ENCODE measurements at places on chromosomes 16 and 17.

DNA sequence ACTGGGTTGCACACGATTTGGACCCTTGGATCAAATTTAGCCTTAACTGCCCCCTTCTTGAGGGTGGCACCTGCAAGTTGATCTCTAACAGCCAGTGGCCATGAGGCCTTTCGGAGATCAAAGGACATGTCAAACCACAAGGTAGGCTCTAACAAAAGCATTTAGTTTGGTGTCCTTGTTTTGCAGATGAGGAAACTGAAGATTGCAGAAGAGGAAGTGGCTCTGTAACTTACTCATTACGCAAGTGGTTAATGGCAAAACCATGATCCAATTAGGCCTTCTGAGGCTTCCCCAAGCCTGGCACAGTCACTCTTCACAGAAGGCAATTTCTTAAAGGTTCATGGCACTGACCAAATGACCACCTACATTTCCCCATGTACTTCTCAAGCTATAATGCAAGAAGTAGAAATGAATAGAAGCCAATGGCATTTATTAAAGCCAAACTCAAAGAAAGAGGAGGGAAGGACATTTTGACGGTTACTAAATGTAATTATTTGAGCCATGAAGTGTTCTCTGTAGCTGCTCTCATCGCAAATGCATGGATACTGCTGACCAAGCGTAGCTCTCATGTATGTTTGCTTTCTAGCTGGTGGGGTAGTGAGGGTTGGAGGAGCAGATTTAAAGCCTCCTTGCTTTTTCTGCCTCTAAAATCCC, 32.8 kb upstream of the ABCC12 start:
- H3K27ac ChIP-seq = no peak overlapping the region
- no peaks in the 10 kb centered on the region for H3K27me3 ChIP-seq
- no peak for DNase-seq
- H3K4me3 ChIP-seq = no peak overlapping the region
- H3K4me1 ChIP-seq = peaks cover 6% of the 10 kb centered on the region

DNA sequence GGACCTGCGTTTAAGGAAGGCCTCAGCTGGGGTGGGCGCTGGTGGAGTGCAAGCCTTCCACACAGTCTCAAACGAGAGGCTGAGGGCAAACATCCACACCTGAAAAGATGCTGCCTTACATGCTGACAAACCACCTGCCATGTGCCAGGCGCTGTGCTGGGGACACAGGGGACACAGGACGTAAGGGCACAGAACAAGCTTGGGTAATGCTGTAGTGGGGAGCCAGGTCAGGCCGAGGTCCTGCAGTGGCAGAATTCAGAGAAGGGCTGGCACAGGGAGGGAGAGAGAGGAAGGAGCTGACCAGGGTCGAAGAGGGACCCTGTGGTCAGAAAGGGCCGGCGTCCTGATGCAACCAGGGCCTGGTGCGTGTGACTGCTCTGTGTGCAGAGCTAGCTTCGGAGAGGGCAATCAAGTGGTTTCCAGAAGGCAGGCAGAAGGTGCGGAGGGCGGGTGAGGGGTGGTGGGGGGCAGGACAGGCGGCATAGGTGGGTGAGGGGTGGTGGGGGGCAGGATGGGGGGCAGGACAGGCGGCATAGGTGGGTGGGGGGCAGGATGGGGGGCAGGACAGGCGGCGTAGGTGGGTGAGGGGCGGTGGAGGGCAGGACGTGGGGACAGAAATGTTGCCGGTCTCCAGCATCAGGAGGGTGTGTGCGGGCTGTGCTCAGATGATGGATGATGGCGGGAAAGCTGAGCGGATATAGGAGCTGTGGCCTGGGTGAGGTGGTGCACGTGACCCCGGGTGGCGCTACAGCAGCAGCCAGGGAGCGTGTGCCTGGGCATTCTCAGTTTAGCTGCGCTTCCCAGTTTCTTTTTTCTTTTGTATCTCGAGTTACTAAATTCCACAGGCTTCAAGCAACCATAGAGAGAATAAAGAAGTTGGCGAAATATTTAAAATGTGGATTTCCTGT, 18.8 kb downstream of the TELO2 start:
- no peak overlapping the region for H3K27ac ChIP-seq
- peaks cover 13% of the 10 kb centered on the region for H3K36me3 ChIP-seq
- DNase-seq = no peak
- H3K27me3 ChIP-seq = no peaks in the 10 kb centered on the region
- H3K4me1 ChIP-seq = no peaks in the 10 kb centered on the region

DNA sequence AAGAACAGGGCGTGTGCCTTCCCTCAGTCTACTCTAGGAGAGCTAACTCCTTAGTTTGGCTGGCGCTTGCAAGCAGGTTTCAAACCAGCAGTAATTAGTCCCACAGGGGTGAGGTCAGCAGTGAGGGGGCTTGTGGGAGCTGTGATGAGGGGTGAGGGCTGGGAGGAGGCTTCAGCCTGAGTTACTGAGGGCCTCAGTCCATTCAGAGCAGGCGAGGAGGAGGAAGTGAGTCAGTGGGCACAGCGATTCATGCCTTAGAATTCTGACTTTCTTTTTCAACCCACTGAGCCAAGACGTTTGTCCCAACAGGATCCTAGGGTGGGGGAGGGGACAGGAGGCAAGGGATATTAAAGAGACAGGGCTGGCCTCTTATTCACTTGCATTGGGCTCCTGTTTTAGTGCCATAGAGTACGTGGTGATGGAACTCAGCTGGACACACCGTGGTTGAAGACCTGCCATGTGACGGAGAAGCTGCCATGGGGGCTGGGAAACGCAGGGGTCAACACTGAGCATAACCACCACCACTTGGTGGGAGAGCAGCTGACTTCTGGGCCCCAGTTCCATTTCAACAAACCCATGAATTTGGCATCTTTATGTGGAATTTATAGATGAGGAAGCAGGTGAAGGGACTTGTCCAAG, 8.3 kb upstream of the ITGA3 start:
- H3K27ac ChIP-seq = no peak overlapping the region
- no peak for DNase-seq
- H3K4me3 ChIP-seq = no peak overlapping the region
- peaks cover 9% of the 10 kb centered on the region for H3K4me1 ChIP-seq

DNA sequence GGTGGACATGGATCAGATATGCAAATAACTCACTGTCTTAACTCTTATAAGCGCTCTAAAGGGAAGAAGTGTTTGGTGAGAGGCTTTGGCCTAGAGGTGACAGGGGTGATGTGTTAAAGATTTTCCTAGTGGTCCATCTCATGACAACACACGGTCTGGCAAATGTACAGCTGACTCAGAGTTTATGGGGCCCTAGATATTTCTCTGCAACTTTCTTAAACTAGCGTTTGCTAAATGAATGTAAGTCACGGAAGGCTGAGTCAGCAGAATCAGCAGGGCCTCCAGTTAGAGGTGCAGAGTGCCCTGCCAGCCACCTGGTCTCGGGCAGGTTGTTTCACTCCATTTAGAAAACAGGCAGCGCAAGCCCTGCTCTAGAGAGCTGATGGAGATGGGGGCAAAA, 40.1 kb downstream of the CLEC16A start:
- H3K4me3 ChIP-seq = no peak overlapping the region
- H3K4me1 ChIP-seq = peaks cover 39% of the 10 kb centered on the region
- H3K27ac ChIP-seq = no peak overlapping the region
- H3K27me3 ChIP-seq = no peaks in the 10 kb centered on the region
- H3K36me3 ChIP-seq = peaks cover 13% of the 10 kb centered on the region
- DNase-seq = no peak

DNA sequence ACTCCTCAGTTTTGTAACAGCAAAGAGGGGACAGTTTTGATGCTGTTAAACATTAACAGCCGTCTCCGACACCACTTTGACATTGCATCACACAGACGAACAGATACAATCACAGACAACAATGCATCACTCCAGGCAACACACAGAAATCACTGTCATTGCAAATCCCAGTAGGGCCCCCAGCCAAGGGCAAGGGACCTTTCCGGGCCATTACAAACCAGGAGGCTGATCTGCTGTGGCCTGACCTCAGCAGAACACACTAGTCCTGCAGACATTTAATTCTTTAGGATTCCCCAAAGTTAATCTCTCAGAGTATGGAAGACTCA, 136.2 kb upstream of the RCVRN start:
- H3K36me3 ChIP-seq = no peaks in the 10 kb centered on the region
- H3K4me1 ChIP-seq = peaks cover 34% of the 10 kb centered on the region
- H3K27me3 ChIP-seq = no peaks in the 10 kb centered on the region
- H3K4me3 ChIP-seq = no peak overlapping the region

GRCh38 chr16:85273293-85273692, 161.0 kb upstream of the CIBAR2 start:
- H3K36me3 ChIP-seq = peaks cover 3% of the 10 kb centered on the region
- H3K27me3 ChIP-seq = peaks cover 43% of the 10 kb centered on the region
- no peak for DNase-seq
- H3K4me1 ChIP-seq = no peaks in the 10 kb centered on the region
- H3K4me3 ChIP-seq = no peak overlapping the region

DNA sequence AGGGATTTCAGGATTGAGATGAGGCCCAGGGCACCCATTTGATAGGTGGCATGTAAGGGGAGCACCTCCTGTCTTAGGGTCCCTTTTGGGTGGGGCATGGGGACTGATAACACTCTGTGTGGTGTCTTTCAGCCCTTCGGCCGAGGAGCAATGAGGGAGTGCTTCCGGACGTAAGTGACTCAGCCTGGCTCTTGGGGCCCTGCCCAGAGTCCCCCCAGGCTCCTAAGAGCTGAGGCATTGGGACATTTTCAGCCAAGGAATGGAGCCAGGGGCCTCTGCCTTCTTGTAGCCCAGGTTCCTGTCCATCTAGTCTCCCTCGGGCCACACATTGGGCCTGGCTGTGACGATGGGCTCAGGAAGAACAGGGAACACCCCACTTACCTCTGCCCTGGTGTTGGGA, 44.4 kb downstream of the EEF2K start:
- no peaks in the 10 kb centered on the region for H3K27me3 ChIP-seq
- H3K36me3 ChIP-seq = peaks cover 20% of the 10 kb centered on the region
- no peak overlapping the region for H3K4me3 ChIP-seq
- peaks cover 13% of the 10 kb centered on the region for H3K4me1 ChIP-seq
- H3K27ac ChIP-seq = no peak overlapping the region
- DNase-seq = no peak

DNA sequence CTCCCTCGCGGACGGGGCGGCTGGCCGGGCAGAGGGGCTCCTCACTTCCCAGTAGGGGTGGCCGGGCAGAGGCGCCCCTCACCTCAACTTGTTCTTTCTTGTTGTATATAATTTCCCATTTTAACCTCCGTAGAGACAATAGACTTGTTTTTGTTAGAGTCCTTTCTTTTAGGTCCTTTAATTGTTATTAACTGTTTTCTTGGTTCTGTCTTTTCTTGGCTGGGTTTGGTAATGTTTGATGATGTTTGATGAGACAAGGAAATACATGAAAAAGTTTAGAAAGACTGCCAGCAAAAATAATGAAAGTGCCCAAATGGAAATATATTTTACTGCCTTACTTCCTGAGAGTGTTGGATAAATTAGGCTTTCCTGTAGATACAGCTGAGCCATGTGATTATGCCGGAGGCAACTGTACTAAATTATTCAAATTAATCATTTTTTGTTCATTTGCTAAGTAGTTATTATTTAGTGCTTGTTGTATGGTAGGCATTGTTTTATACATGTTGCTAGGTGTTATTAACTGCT, 30.9 kb downstream of the PRPSAP2 start:
- H3K36me3 ChIP-seq = peaks cover 70% of the 10 kb centered on the region
- no peaks in the 10 kb centered on the region for H3K27me3 ChIP-seq
- no peak overlapping the region for H3K27ac ChIP-seq
- H3K4me3 ChIP-seq = no peak overlapping the region
- no peak for DNase-seq

GRCh38 chr16:12740986-12741610, 62.6 kb downstream of the CPPED1 start:
- H3K4me1 ChIP-seq = peaks cover 5% of the 10 kb centered on the region
- no peaks in the 10 kb centered on the region for H3K27me3 ChIP-seq
- H3K36me3 ChIP-seq = peaks cover 2% of the 10 kb centered on the region

DNA sequence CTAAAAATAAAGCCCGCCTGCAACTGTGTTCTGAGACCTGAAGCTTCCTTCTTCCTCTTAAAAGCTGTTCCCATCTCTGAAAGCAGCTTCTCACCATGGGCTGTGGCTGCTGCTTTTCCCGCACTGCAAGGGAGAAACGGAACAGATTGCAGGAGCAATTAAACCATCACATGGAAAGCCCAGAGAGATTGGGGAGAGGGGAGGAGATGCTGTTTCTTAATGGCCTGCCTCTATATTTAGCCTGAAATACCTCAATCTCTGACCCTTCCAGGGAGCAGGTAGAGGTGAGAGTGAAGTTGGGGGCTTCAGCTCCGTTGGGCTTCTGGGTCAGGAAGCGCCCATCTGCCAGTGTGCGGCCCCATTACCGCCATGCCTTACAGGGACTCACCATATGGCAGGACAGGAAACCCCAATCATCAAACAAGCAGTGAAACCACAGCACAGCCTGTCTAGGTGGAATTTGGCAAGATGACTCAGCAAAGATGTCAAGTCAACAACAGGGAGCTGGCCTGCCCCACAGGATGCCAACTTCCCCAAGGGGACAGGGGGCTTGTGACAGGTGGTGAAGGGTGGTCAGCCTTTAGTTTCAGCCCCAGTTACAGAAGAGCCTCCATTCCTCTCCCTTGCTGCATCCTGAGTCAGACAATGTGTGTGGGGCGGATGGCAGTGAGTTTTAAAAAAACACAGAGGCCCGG, 286.6 kb upstream of the CCL2 start:
- peak overlapping the region; percentile 91 for H3K27ac ChIP-seq
- no peaks in the 10 kb centered on the region for H3K27me3 ChIP-seq
- H3K4me3 ChIP-seq = peak overlapping the region; percentile 60
- DNase-seq = no peak

- H3K36me3 ChIP-seq = no peaks in the 10 kb centered on the region
- no peak overlapping the region for H3K27ac ChIP-seq
- no peaks in the 10 kb centered on the region for H3K4me1 ChIP-seq
- no peak overlapping the region for H3K4me3 ChIP-seq
- H3K27me3 ChIP-seq = no peaks in the 10 kb centered on the region
- DNase-seq = no peak
These were observed 1.2 kb downstream of the TNFRSF17 start for GRCh38 chr16:11966173-11966572.

DNA sequence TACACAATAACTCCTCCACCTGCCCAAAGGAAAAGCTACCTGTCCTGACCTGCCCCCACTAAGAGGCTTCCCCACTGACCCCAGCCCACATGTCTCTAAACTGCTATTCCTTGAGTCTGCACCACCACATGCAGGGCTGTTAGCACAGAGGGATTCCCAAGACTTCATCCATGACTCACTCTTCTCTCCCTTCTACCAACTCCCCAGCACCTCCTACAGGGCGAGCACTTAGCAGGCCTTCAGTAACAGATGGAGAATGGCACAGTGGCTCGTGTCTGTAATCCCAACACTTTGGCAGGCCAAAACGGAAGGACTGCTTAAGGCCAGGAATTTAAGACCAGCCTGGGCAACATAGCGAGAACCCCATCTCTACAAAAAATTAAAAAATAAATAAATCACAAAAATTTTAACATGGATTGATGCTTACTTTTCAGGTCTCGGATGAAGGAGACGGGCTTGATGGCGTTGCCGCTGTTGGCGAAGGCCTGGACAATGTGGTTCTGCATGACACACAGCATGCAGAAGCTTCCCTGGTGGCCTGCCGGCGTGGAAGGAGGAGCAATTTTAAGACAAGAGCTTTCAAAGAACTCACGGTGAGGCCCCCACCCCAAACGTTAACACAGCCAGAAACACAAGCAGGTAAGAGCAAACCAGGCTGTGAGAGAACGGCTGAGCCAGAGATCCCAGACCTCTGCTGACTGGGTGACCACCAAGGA, 12.0 kb downstream of the USP36 start:
- peaks cover 39% of the 10 kb centered on the region for H3K4me1 ChIP-seq
- no peak overlapping the region for H3K4me3 ChIP-seq
- DNase-seq = no peak
- peak overlapping the region; percentile 62 for H3K27ac ChIP-seq
- peaks cover 95% of the 10 kb centered on the region for H3K36me3 ChIP-seq

- peaks cover 43% of the 10 kb centered on the region for H3K36me3 ChIP-seq
- no peaks in the 10 kb centered on the region for H3K27me3 ChIP-seq
- H3K27ac ChIP-seq = peak overlapping the region; percentile 81
- H3K4me3 ChIP-seq = peak overlapping the region; percentile 97
- DNase-seq = no peak
These were observed 3.0 kb downstream of the ABHD15 start for GRCh38 chr17:29563816-29564215.
